ENCODE measurements at places on chromosomes 12 and 14.

GRCh38 chr14:102077382-102077709, 9.5 kb downstream of the HSP90AA1 start:
- no peak for DNase-seq

DNA sequence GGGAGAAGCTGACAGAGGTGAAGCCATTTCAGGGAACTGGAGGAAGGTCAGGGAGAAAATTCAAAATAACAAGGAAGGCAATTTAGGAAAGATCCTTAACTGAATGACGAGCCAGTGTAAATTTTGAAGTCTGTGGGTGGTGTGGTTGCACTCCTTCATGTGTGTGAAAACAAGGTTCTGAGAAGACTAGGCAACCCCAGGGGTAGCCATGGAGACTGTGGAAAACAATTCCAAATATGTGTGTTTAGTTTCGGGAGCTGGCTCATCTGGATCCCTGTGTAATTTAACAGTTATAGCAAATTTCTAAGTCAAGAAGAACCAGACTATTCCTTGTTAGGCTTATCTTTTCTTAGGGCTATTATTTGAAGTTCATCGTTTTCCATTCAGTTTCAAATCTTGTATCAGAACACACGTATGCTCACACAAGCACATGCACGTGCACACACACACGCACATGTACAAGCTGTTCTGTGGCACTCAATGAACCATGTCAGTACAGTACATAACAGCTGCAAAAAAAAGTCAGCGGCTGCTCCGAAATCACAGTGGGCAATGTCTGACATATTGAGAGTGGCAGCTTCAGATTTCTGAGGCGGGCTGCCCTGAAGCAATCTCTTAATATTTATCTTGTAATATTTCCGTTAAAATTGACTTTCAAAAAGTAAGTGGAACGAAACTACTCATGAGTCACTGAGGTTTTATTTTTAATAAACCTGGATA, 411.2 kb downstream of the AEBP2 start:
- DNase-seq = no peak

DNA sequence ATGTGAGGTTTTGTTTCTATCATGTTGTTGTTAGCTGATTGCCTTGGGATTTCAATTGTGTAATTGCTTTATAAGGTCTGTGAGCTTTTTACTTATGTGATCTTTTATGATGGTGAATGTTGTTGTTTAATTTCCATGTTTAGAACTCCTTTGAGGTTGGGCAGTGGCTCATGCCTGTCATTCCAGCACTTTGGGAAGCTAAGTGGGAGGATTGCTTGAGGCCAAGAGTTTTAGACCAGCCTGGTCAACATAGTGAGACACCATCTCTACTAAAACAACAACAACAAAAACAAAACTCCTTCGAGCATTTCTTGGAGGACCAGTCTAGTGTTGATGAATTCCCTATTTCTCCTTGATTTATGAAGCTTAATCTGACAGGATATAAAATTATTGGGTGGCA, 102.1 kb upstream of the PMCH start:
- DNase-seq = no peak

DNA sequence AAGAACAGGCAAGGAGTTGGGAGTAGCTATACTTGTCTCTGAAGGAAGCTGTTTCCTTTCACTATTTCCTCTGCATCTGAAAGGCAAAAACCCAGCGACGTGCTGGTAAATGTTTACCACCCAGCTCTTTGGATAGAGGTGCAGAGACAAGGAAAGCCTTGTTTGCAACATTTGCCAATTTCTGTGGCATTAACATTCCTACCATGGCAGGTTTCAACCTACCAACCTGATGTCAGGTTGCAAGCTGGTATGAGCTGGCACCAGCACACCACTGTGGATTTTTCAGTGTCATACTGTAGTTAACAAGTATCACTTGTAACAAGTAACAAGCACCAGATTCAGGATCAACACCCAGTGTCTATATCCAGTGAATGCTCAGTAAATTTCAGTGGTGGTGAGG, 294.8 kb upstream of the TMPO start:
- no peak for DNase-seq

DNA sequence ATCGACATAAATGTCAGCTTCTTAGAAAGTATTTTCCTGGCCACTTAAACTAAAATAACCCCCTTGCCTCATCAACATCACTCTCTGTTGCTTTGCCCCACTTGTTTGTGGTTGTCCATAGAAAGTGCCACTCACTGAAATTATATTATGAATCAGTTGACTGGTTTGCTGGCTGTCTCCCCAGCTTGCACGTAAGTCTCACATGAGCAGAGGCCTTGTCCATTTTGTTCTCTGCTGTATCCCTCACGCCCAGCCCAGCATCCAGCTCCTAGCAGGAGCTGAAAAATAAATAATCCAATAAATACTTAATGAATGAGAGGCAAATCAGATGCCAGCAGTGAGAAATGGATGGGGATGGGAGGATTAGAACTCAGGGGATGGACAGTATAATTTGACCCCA, 159.3 kb downstream of the KSR2 start:
- no peak for DNase-seq

DNA sequence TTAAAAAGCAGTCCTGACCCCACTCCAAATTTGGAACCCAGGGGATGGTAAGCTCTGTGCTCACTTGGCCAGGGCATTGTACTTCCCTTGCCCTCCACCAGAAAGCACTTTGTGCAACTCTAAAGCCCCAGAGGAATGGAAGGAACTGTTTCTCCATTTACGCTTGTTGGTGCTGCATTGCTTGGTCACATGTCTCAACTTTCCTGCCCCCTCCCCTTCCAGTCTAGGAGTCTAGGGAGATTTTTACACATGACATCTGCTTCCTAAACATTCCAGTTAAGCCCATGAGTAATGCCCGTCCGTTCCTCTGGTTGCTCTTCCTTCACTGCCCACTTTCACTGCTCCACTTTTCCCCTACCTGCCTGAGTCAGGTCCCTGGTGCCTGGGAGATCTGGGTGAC, 92.6 kb upstream of the MAP1LC3B2 start:
- DNase-seq = no peak

GRCh38 chr12:68957273-68957672, 24.3 kb upstream of the CPM start:
- DNase-seq = no peak

GRCh38 chr14:44662250-44662891, 155.3 kb upstream of the FSCB start:
- no peak for DNase-seq

DNA sequence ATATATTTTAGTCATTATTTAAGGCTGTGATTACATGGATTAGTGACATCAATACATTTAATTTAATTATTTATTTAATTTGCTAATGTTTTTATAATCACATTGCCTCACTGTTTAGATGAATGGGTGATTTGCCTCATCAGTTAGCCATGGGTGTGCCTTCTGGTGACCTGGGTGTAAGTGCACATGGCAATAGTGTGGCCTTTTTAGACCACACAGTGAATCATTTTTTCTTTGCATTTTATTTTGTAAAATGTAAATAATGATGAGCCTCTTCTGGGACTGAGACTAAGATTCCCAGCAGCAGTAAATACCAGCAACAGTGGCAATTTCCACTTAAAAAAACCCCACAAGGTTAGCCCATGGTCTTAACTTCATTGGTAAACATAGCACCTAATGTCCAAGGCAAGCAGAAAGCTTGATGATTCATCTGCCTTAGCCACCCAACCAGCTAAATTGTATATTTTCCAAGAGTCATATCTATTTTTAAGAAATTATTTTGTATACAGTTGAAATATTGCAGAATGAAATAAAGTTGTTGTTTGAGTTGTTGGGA, 235.9 kb upstream of the NOVA1 start:
- DNase-seq = no peak

- no peak for DNase-seq
Observed at GRCh38 chr12:39988574-39988973, 117.3 kb downstream of the SLC2A13 start.

DNA sequence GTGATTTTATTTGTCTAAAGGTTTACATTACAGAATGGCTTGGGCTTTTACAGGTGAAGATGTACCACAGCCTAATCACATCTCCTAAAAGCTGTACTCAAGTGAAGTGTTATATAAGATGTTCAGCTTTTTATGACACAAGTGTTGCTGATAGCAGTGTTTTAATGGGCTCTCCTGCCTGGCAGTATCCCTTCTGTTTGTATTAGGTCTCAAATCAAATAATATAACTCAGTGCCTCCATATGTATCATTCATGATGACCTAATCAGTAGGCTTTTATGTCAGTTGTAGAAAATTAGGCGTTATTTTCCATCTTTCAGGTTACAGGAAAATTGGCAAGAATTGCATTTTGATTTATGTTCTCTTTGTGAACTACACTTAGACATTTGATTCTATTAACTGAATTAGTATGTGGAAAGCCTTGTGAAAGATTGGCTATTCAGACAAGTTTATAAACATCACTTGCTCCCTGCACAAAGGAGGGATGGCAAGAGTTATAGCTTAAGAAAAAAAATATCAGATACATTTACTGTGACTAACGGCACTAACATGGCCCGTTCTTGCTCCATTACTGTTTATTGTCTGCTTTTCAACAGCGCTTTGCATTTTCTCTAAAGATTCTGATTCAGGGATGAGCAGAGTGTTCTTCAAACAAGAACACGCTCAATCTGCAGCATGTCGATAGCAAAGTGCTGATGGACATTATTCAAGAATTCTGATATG, 143.7 kb upstream of the DIO2 start:
- no peak for DNase-seq

Measured in KBM-7 (cell line).